ENCODE measurements at places on chromosomes 6 and 20.
A peak's percentile ranks its signal among the peaks of the same experiment; 100 is the strongest.

- DNase-seq = no peak
These were observed 38.9 kb downstream of the SAMD5 start for GRCh38 chr6:147547369-147547902.

DNA sequence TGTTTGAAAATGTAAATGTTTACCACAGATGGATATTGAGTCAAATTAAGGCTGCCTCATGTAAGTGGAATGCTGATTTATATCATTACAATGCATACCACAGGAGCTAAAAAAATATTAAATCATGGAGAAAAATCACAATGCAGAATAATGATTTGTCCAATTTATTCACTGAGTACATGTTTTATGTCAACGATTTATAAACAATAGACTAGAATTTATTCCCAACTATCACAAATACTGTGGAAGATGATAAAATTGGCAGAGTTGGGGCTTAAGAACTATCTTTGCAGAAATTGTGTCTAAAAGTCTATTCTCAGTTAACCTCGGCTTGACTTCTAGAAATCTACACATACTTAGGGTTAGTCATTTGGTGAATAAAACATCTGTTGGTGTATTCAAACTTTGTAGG lies 472.1 kb upstream of the MARCKS start:
- DNase-seq = no peak

- no peak for DNase-seq
These were observed 30.1 kb upstream of the TGM6 start for GRCh38 chr20:2350606-2351005.

DNA sequence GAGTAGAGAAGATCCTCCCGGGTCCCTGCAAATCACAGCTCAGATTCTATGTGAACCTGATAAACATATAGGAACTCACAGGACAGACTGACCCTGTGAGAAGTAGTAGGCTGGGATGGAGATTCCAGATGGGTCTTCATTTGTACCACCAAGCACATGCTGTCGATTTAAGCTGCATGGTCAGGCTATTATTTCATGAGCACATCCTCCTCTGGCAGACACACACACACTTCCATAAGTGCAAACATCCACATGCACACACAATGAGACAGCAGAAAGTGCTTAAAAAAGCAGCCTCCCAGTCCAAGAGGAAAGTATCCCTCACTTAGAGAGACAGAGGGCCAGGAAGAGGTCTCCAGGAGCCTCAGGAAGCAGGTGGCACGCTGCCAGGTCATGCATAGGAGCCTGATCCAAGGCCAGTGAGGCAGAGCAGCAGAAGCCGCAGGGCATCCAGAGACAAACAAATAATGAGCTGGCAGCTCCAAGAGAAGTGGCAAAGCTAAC lies 131.8 kb downstream of the UNC5CL start:
- peak; percentile 52 for DNase-seq

Measured in NCI-H774 (cell line).